ENCODE measurements at places on chromosomes 7 and 10.
A peak's percentile ranks its signal among the peaks of the same experiment; 100 is the strongest.

- H3K4me1 ChIP-seq = no peaks in the 10 kb centered on the region
- H3K36me3 ChIP-seq = peaks cover 16% of the 10 kb centered on the region
- no peak for DNase-seq
- no peak overlapping the region for H3K27ac ChIP-seq
- H3K27me3 ChIP-seq = no peaks in the 10 kb centered on the region
These were observed 44.6 kb downstream of the WDR37 start for GRCh38 chr10:1100691-1101368.

GRCh38 chr10:72850861-72851260 is 42.7 kb upstream of the OIT3 start:
- no peak overlapping the region for H3K4me3 ChIP-seq
- peaks cover 15% of the 10 kb centered on the region for H3K36me3 ChIP-seq
- H3K27me3 ChIP-seq = no peaks in the 10 kb centered on the region
- DNase-seq = no peak
- H3K27ac ChIP-seq = no peak overlapping the region

DNA sequence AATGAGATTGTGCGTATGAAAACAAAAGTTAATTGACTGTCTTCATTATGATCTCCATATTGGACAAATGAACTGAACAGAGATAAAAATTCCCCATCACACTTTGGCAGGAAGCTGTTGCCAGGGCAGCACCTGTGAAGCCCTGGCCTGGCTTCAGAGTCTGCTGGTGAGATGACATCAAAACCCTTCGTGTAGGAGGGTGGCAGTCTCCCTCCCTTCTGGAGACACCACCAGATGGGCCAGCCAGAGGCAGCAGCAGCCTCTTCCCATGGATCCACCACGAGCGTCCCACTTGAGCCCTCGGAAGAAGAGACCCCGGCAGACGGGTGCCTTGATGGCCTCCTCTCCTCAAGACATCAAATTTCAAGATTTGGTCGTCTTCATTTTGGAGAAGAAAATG is at the start of gene DNTT:
Gene DNTT, plus strand, starts transcription at position 205 of the 400 bp plus-strand sequence. Its CDS starts 64 bp downstream, at position 269.
- no peak for DNase-seq
- no peaks in the 10 kb centered on the region for H3K36me3 ChIP-seq
- H3K4me1 ChIP-seq = peaks cover 20% of the 10 kb centered on the region
- H3K27ac ChIP-seq = no peak within 1 kb of the TSS
- no peak within 1 kb of the TSS for H3K4me3 ChIP-seq
- no peaks in the 10 kb centered on the region for H3K27me3 ChIP-seq

- no peaks in the 10 kb centered on the region for H3K36me3 ChIP-seq
- no peak overlapping the region for H3K4me3 ChIP-seq
- H3K27me3 ChIP-seq = peaks cover 8% of the 10 kb centered on the region
- no peak for DNase-seq
These were observed 1.8 kb downstream of the TDRD1 start for GRCh38 chr10:114180937-114181336.

GRCh38 chr10:3412646-3413045 is 240.1 kb upstream of the PITRM1 start:
- H3K36me3 ChIP-seq = peaks cover 4% of the 10 kb centered on the region
- no peak overlapping the region for H3K4me3 ChIP-seq
- H3K4me1 ChIP-seq = peaks cover 21% of the 10 kb centered on the region
- no peak overlapping the region for H3K27ac ChIP-seq
- no peak for DNase-seq

DNA sequence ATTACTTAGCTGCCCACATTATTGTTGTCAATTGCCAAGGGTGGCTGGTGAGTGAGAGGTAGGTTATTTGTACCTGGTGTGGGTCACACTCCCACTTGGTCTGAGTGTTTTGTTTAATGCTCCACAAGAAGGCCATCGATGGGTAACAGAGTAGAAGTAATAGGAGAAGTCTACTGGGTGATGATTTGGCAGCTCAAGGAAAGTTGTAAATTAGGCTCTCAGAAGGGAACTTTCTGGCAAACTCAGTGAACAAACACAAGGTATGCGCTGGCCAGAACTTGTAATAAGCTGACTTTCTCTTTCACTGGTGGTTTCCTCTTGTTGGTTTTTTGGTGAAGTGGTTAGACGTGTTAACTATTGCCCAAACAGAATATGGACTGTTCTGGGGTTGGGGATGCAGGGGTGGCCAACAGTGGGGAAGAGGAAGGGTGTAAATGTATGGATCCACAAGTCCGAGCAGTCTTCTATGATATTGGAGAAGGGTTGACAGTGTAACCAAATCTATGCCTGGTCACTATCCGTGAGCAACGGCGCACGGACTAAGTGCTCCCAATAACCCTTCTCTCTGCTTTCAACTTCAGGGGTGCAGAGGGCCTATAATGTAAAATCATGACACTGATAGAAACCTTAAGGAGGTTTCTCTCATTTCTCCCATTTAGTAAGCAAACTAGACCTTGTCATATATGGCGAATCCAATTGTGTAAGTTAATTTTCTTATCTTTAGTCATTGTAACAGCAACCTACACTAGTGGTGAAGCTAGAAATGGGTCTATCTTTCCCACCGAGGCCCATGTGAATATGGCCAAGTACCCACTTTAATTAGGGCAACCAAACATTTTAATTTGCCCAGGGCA is 212.8 kb downstream of the PTEN start:
- H3K4me3 ChIP-seq = no peak overlapping the region
- H3K27ac ChIP-seq = no peak overlapping the region
- H3K27me3 ChIP-seq = no peaks in the 10 kb centered on the region
- H3K36me3 ChIP-seq = no peaks in the 10 kb centered on the region
- DNase-seq = no peak
- H3K4me1 ChIP-seq = peaks cover 3% of the 10 kb centered on the region

- no peak overlapping the region for H3K4me3 ChIP-seq
- H3K27me3 ChIP-seq = no peaks in the 10 kb centered on the region
- H3K27ac ChIP-seq = no peak overlapping the region
These were observed 53.4 kb downstream of the PPP1R3C start for GRCh38 chr10:91579329-91579985.

DNA sequence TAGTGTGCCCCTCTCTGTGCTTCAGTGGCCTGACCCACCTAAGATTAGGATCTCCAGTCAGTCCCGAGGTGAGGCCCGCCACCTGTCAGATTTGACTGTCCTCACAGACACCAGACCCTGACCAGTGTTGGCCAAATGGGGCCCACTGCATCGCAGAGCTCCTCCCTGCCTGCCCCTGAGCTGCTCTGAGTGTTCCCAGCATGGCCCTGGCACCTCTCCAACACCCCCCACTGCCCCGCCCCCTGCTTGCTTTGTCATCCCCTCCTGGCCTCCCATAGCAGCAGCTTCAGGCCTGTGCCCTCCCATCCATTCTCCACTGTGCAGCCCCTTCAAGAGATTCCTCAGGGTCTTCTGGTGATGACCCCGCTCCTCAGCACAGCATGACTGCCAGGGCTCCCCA is 67.6 kb downstream of the C10orf120 start:
- H3K4me3 ChIP-seq = no peak overlapping the region
- no peak overlapping the region for H3K27ac ChIP-seq
- H3K4me1 ChIP-seq = peaks cover 5% of the 10 kb centered on the region
- no peaks in the 10 kb centered on the region for H3K36me3 ChIP-seq
- no peaks in the 10 kb centered on the region for H3K27me3 ChIP-seq

- H3K27ac ChIP-seq = no peak overlapping the region
These were observed 767.2 kb downstream of the NXPH1 start for GRCh38 chr7:9200626-9201025.

DNA sequence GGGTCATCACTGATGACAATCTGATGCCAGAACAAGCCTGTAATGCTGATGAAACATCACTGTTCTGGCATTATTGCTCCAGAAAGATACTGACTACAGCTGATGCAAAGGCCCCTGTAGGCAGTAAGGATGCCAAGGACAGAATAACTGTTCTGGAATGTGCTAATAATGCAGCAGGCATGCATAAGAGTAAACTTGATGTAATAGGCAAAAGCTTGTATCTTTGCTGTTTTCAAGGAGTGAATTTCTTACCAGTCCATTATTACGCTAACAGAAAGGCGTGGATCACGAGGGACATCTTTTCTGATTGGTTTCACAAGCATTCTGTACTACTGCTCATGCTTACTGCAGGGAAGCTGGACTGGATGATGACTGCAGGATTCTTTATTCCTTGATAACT is 18.7 kb downstream of the LCOR start:
- no peak overlapping the region for H3K4me3 ChIP-seq
- peaks cover 6% of the 10 kb centered on the region for H3K4me1 ChIP-seq
- H3K36me3 ChIP-seq = no peaks in the 10 kb centered on the region
- no peak for DNase-seq
- H3K27me3 ChIP-seq = no peaks in the 10 kb centered on the region

DNA sequence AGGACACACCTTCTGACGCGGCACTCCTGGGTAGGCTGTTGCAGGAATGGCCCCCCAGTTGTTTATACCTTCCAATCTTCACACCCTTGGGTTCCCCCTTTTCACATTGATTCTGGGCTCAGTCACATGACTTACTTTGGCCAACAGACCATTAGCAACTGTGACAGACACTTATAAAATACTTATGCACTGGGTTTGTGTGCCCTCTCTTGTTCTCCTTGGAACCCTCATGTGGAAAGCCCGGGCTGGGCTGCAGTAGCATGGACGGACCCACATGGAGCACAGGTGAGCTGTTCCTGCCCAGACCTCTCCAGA is 69.0 kb downstream of the ATXN7L1 start:
- H3K36me3 ChIP-seq = peaks cover 6% of the 10 kb centered on the region
- H3K4me3 ChIP-seq = no peak overlapping the region
- no peak overlapping the region for H3K27ac ChIP-seq
- H3K27me3 ChIP-seq = no peaks in the 10 kb centered on the region

GRCh38 chr10:77911535-77912123 is 14.9 kb downstream of the DLG5 start:
- H3K27me3 ChIP-seq = no peaks in the 10 kb centered on the region
- H3K4me1 ChIP-seq = peaks cover 37% of the 10 kb centered on the region
- H3K36me3 ChIP-seq = no peaks in the 10 kb centered on the region
- H3K27ac ChIP-seq = peak overlapping the region; percentile 68
